Osteoblast (primary cell): ENCODE measurements at places on chromosomes 11 and 22. TPM values are rescaled to one million over a fixed set of nuclear protein-coding genes. Genes with fewer than 3 reads are reported as not detected.

DNA sequence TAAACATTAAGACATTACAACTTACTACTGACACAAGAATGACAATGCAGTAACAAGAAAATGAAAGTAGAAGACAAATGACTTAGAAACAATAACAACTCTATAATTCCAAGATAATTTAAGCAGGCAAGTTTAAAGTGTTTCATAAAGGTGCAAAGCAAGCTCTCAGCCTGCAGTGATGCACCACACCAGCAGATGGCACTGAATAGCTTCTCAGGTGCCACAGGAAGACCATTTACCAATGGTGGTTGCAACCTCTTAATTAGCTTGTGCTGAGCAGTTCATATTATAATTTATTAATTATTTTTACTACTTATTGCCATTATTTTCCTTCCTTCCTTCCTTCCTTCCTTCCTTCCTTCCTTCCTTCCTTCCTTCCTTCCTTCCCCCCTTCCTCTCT, 60.6 kb downstream of the NXPE2 start:
- DNase-seq = peak; percentile 70

DNA sequence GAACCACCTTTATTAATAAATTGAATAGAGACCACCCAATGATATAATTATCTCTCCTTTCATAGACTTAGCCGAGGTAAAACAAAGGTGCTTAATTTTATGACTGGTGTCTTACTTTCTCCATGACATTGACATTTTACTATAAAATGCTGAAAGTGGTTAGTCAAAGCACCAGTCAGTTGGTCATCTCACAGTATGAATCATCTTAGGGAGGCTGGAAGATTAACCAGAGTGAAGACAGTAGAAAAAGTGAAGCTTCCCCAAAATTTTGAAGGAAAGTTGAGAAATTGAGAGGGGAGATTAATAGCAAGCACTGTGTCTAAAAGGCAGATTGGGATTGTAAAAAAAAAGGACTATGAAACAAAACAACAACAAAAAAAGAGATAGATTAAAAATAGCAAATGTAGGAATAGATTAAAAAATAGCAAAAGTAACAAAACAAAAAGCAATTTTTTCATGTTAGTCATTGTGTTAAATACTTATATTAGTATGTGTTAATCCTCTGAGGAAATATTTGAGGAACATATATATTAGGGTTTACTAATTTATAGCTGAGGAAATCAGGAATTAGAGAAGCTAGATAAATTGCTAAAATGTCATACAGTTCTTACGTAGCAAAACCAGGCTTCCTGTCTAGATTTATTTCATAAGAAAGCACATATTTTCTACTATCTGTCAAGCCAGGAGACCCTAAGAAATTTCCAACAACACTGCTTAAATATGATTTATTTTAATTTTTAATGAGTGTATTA, 557.3 kb upstream of the ANO5 start:
- DNase-seq = no peak

The OR56A1 gene
- under 0.01 TPM in 2 replicates for total RNA-seq

DNA sequence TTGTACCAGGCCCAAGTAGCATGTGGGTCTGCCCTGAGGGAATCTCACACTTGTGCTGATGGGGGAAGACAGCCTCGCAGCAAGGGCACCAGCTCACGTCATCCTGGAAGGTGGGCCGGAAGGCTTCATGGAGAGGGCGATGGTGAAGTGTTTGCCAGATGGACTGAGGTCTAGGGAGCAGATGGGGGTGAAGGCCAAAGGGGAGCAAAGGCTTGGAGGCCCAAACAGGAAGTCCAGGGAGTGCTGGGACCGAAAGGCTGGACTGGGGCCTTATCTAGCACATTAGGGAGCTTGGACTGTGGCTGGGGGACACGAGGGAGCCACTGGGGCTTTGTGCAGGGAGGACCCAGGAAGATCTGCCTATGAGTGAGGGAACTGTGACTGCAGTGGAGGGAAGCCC, 1.2 kb upstream of the TNFRSF13C start:
- DNase-seq = peak; percentile 73
